ENCODE measurements at places on chromosomes 5 and 9.

DNA sequence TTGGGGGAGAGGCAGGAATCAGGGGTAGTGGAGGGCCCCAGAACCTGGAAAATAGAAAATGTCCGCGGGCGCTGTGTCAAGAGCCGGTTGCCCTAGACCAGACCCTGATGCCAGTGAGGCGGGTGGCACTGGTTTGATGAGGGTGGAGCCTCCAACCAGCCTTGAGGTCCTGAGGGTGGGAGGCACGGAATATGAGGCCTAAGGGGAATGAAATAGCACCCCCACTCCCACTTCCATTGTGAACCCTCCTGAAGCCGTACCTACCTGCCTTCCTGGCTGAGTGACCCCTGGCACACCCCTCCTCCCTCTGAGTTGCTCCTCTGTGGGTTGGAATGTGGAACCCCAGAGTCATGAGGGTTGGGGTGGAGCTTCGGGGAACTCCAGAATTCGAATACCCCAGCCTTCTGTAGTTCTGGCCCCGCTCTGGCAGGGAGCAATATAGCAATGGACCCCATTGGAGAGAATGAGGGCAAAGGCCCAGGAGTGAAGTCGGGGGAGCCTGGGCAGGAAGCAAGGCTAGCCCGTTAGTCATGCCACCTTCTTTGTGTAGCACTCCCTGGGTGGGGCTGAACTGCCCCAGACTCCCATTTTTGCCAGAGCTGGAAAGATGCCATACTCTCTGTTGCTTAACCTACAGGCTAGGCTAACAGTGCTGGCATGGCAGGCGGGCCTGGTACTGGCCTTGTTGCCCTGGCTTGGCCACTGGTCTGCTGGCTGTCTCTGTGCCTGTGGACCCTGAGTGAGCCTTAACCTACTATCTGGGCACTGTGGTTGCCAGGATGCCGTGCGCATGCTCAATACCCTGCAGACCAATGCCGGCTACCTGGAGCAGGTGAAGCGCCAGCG lies 1.0 kb downstream of the FPGS start:
- DNase-seq: no peak

- DNase-seq: no peak
Observed at GRCh38 chr9:136011703-136012496, 50.7 kb upstream of the UBAC1 start.

- DNase-seq: no peak
Observed at GRCh38 chr5:124337996-124338395, 408.4 kb downstream of the ZNF608 start.

DNA sequence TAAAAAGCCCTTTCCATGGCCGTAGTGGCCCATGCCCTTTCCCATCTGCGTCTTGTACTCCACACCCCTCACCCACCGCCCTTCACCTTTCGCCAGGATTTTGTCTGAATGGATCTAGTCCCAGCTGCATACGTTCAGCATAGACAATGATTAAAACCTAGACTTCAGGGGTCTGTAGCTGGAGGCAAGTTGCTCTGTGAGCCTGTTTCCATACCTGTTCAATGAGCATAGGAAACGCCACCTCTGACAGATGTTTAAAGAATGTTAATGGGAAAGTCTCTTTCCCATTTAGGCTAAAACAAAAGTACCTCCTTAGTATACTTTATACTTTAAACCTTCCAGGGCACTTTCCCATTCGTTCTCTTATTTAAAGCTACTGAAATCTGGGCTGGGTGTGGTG lies 105.7 kb downstream of the SPRY4 start:
- no peak for DNase-seq

GRCh38 chr5:116476897-116477537 lies 97.6 kb downstream of the SEMA6A start:
- no peak for DNase-seq

DNA sequence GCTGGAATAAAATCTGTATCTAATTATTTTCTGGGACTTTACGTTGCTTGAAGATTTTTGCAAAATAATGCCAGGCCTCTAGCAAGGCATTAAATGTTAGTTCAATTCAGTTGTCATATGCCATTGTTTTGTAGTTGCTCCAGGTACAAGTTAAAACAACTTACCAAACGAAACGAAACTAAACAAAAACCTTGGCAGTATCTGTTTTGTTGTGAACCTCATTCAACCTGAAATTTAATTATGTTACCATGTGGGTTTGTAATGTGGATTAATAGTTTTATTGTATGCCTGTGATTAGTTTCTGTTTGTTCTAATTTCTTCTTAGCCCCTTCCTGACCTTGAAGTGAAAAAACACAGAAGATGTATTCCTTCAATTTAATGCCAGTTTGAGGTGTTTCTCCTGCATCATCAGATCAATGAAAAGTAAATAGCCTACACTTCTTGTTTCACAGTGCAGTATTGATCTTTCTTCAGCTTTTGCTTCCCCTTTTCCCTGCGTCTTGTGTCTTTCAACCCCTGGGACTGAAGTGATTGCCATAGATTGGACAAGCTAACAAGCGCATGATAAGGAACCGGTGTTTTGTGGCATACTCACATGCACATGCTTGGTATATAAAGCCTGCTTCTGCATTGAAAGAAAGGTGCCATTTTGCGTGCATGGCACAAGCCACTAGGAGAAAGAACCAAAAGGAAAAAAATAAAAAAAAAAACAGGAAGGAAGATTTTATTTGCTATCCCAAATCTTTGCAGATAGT lies 699.0 kb upstream of the ARRDC3 start:
- no peak for DNase-seq
